ENCODE measurements at places on chromosomes 1 and 21.

GRCh38 chr21:27805696-27806095, 838.8 kb upstream of the ADAMTS5 start:
- no peak for DNase-seq

GRCh38 chr1:55444667-55445066, 229.5 kb upstream of the USP24 start:
- DNase-seq: peak; percentile 6

DNA sequence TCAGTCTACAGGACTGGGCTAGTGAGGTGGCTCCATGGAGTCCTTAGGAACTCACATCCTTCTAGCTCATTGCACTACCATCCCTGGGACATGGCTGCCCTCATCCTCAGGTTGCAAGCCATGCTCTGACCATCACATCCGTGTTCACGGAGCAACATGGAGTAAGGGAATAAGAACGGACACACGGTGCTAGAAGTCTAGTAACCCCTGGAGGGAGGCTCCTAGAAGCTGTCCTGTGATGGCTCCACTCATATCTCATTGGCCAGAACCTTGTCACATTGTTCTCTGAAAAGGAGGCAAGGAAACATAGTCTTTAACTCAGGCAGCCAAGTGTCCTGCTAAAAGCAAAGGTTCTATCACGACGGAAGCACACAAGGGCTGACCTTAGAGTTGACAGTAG, 3.9 kb downstream of the MRAP start:
- DNase-seq: no peak

- no peak for DNase-seq
Measured at GRCh38 chr1:243526180-243526579, 270.3 kb downstream of the SDCCAG8 start.

- DNase-seq: no peak
Measured at GRCh38 chr1:116732726-116733125, 21.5 kb upstream of the CD2 start.

- DNase-seq: peak; percentile 27
Measured at GRCh38 chr1:62356257-62356835, 37.1 kb upstream of the KANK4 start.

GRCh38 chr1:156677616-156678596, 699 bp upstream of the NES start:
- DNase-seq: peak; percentile 65

DNA sequence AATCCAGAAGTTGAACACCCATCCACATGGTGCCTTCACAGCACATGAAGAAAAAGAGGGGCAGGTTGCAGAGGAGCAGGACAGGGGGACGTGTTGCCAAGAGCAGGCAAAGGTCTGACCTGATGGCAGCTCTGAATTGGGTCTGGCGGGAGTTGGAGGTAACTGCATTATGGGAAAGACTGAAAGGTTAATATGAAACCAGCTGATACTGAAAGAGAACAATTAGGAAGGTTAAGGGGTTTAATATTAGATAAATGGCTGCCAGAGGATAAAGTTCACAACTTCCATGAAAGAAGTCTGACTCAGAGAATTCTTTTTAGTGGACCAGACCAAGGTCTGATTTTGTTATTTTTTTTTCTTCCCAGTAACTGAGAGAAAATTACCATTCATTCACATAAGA, 76.1 kb downstream of the CD58 start:
- DNase-seq: no peak

- DNase-seq: no peak
Measured at GRCh38 chr1:219773775-219774174, 154.6 kb downstream of the SLC30A10 start.

- no peak for DNase-seq
Measured at GRCh38 chr21:24948186-24948585, 659.1 kb downstream of the MRPL39 start.

DNA sequence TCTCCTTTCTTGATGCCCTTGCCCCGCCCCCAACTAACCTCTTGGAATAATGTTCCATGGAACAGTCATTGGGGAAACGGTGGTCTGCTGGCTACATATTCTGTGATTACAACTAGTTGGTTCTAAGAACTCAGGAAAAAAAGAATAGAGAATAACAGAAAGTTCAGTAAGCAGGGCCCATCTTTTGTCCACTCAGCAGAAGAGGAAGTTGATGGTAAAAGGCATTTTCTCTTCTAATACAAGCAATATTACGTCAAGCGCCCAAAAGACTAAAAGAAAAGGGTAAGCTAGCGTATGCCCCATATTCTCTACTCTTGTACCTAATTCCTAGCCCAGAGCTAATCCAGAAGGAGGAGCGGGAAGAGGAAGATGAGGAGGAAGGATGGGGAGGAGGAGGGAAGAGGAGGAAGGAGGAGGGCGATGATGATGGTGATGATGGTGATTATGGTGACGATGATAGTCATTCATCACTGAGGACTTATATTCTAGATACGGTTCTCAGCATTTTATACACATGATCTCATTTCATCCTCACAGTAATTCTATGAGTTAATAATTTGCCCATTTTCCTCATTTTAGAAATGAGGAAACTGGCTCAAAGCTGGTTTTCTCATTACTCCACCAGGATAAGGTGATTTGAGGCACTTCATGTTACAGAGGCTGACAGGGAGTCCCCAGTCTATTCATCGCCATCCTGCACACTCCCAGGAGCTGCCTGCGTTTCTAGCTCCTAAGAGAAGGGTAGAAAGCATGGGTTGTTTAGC, 76.6 kb upstream of the EFHD2 start:
- no peak for DNase-seq

- DNase-seq: no peak
Measured at GRCh38 chr1:145729666-145730436, 10.6 kb downstream of the CD160 start.

GRCh38 chr21:43893536-43894205, 28.6 kb downstream of the AGPAT3 start:
- no peak for DNase-seq

DNA sequence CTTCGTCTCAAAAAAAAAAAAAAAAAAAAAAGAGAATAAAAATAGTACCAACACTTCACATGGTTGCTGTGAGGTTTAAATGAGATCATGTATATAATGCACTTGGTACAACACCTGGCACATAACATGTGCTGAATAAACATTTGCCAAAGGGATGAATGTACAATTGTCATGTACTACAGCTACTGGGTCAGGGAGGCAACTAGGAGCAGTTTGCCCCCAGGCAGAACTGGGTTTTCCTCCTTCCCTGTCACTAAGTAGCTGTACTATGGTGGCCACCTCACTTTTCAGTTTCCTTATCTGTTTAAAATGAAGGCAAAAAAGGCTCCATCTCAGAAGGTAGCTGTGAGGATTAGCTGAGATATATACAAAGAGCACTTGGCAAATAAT, 11.5 kb downstream of the AK2 start:
- no peak for DNase-seq

DNA sequence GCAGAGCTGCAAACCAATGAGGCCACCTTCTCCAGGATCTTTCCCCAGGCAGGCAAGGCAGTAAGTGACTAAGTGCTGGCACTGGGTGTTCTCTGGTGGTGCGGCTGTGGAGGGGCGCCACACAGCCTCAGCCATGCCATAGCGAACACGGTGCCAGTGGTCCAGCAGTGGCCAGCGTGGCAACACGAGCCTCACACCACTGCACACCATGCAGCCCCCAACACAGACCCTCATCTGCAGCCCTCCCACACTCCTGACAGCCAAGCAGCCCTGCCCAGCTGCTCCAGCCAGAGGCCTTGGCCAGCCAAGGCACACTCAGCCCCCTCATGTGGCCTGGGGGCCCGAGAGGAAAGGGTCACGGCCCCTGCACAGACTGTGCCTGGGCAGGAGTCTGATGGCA, 3.0 kb downstream of the INTS11 start:
- no peak for DNase-seq

DNA sequence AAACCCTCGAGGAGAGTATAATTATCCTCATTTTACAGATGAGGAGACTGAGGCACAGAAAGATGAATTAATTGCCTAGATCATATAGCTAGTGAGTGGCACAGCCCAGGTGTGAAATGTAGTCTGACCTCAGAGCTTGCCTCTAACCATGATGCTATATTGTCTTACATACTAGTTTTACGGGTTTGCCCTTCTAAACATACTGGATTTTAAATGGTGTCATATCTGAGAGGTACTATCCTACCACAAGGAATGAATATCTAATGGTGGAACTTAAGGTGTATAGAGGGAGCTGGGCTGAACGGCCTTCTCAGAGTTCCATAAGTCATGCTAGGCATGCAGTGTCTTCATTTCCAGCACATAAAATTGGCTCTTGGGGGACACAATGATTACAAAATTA, 77.9 kb upstream of the EDEM3 start:
- DNase-seq: no peak

- DNase-seq: no peak
Measured at GRCh38 chr1:15412175-15412800, 2.6 kb downstream of the EFHD2 start.

GRCh38 chr21:43968410-43969114, 43.5 kb upstream of the TRAPPC10 start:
- DNase-seq: no peak

DNA sequence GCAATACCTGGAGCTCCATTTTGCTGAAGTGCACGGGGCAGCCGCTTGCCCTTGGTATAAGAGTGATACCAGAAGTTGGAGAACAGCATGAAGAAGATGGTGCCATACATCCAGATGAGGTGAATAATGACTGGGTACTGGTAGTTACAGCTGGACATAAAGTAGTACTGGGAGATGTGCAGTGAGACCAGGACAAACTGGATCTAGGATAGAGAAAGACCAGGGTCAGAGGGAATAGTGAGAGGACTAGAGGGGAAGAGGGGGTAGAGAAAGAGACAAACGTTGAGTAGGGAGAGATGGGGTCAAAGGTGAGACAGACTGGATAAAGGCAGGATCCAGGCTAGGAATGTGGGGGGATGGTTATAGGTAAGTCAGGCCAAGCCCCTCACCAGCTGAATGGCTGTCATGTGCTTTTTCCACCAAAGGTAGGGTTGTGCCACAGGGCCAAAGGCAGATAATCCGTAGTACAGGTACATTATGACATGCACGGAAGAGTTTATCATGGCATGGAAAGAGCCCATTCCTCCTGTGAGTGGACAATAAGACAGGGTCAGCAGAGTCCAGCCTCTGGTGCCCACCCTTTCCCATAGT, 3.8 kb downstream of the ELOVL1 start:
- DNase-seq: no peak

DNA sequence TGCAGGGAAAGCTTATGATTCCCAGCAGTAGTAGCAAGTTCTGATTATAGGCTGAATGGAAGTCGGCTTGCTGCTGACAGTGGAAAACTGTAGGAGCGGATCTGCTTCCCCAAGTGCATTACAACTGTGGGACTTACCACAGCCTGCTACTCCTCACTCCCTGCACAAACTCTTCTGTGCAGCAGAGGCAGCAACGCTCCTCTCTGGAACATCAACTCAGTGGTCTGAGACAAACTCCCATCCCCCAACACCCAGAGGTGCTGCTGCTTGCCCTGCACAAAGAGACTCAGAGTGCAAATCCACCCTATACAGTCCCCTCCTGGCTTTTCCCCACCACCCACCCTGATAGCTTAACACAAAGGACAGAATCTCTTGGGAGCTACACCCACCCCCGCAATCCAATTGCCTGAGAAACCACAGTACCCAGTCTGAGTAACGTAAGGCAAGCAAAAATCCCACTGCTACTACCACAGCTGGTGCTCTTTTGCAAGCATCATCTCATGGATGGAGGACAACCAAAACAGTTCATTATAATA, 1455.2 kb downstream of the AMY1C start:
- no peak for DNase-seq

DNA sequence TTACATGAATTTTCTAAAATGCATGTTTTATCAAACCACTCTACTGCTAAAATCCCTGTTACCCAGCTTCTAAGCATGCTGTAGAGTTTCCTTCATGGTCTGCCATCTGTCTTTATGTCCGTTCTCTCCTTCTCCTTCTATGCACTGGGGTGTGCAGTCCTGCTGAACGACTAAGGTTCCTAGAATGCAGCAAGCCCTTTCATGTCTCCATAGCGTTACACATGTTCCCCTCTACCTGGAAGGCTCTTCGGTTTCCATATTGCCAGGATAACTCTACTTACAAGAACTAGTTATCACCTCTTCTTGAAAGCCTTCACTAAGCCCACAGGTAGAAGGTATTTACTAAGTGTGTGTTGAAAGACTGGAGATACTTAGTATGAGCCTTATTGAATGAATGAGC, 22.2 kb downstream of the DNM3 start:
- no peak for DNase-seq

- no peak for DNase-seq
Measured at GRCh38 chr1:42937141-42937696, 21.4 kb downstream of the SLC2A1 start.

DNA sequence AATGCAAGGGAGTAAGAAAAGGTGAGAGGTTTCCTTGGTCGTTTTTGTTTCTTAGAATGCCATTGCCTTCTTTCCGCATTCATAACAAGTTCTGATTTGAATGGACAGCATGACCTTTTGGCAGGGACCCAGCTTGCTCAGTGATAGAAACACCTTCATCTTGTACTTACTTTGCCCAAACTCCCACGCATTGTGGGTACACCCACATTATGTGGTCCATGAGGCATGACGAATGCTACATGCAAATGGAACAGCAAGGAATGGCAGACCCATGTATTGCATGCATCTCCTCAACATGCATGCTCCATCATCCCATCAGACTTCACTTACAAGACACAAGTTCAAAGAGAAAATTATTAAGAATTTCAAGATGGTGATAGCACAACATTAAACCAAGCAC, 102.8 kb downstream of the CDC7 start:
- DNase-seq: no peak

- no peak for DNase-seq
Measured at GRCh38 chr1:227758366-227758765, 23.1 kb downstream of the SNAP47 start.

DNA sequence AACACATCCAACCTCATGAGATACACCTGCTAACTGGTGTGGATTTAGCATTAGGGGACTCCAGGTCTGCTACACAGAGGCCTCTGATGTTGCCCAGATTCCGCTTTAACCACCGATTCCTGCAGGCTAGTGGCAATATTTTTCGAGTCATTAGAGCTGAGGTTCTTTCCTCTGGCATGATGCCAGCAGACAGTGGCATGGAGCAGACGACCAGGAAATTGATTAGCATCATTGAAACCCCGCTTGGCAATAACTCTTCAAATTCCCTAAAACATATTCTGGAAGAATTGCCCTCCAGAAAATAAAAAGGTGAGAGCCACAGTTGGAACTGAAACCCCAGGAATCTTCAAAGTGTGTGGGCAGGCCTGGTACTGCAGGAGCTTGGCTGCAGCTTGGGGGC, 28.4 kb upstream of the ETV3 start:
- no peak for DNase-seq

- DNase-seq: no peak
Measured at GRCh38 chr1:64320007-64320406, 116.6 kb downstream of the UBE2U start.

- DNase-seq: no peak
Measured at GRCh38 chr1:17193222-17194132, 11.5 kb upstream of the PADI1 start.

Data from NCI-H524 (cell line).